ENCODE measurements at places on chromosomes 13 and 19.

DNA sequence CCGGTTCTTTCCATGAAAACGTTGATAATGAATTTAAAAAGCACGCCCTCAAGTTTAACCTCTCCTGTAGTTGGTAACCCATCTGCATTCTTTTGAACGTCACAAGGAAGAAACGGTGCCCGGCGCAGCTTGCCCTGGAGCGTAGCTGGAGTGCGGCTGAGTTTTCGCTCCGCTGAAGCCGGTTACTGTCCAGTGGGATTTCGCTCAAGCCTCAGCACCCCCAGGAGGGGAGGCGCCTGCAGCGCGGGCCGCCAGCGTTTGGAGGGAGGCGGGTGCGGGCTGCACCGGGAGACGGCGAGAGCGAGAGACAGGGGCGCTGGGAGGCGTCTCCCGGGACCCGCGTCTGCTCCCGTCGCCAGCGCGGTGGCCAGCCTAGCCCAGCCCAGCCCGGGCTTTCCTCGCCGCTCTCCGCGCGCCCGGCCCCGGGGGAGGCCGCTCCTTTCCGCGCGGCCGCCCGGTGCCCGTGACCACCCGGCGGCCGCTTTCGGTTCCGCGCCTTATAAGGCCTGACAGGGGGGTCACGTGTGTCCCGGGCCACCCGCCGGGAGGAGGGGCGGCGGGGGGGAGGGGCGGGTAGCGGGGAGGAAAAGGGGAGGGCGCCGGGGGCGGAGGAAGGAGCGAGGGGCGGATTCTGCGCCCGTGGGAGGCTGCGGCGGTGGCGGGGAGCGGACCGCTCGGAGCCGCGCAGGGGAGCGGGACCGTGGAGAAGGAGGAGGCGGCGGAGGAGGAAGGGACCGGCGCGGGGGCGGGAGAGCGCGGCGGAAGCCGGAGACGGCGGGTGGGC lies 8.3 kb upstream of the DGKH start:
- peak; percentile 95 for DNase-seq

DNA sequence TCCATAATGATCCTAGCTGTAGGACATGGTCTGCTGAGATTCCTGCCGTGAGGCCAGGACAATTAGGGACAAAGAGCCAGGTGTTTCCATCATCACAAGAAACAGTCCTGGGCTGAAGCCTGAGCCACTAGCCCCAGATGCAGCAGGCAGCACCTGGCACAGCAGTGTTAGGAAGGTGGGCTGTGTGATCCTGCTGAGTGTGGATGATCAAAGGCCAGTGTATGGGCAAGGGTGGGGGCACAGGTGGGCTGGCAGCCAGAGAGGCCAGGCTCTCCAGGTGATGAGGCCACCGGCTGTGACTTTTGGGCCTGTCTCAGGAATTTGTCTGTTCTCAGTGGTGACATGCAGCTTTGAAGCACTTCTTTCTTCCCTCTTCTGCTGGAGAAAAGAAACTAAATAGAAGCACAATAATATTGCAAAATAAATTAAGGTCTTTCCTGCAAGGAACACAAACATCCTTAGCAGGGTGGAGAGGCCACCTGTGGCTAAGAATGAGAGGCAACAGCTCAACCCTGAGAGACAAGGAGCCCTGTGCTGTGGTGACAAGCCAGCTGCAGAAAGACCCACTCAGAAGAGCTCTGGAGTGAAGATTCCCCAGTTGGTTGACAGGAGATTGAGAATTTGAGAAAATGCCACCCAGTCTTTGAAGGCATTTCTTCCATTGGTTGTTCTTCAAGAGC lies 127.6 kb downstream of the KATNAL1 start:
- DNase-seq, result no peak

DNA sequence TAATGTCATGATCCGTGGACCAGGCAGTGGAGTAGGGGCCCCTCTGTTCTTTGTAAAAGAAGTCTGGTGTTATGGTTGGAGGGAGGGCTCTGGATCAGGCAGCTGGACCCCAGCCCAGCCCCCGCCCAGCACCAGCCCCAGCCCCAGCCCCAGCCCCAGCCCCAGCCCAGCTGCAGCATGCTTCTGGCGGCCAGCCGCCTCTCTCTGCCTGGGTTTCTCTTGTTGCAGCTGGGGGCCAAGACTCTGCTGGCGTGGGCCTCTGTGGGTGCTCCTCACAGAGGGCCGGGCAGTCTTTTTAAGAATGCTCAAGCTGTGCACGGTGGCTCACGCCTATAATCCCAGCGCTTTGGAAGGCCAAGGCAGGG lies 17.9 kb downstream of the DOT1L start:
- DNase-seq, result no peak

DNA sequence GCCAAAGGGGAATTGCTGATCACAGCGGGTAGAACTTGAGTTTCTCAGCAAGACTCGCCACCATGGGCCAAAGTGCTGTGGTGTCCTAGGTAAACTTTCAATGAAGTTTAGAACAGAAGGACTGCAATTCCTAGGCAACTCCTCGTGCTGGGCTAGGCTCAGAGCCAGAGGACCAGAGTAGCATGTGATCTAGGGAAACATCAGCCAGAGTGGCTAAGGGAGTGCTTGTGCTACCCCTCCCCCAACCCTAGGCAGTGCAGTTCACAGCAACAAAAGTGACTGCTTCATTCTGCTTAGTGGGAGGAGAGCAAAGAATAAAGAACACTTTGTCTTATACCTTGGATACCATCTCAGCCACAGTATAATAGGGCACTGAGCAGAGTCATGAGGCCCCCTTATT lies 1658.6 kb upstream of the MIR17HG start:
- DNase-seq, result no peak

- DNase-seq, result no peak
Observed at GRCh38 chr19:35246466-35247092, 2.2 kb upstream of the LSR start.

All from RWPE1 (cell line).